Renal cortex interstitium (tissue), 15 donors: ENCODE measurements at places on chromosomes 7 and 10. TPM values are rescaled to one million over a fixed set of nuclear protein-coding genes. Genes with fewer than 3 reads are reported as not detected.

GRCh38 chr10:123948030-123948823 lies 56.6 kb upstream of the CPXM2 start:
- no peak for DNase-seq

- DNase-seq = no peak
These were observed 449.0 kb upstream of the IGFBP3 start for GRCh38 chr7:46369933-46370654.

GRCh38 chr10:77445547-77445946 lies 192.1 kb downstream of the KCNMA1 start:
- DNase-seq = no peak

TFEC gene
- polyA plus RNA-seq = 38.6 TPM

TES gene
- polyA plus RNA-seq = 75.7 TPM

GRCh38 chr7:99707096-99707495 lies 27.3 kb upstream of the CYP3A5 start:
- no peak for DNase-seq

GRCh38 chr10:103333934-103334520 lies 16.9 kb downstream of the PCGF6 start:
- DNase-seq = no peak

DNA sequence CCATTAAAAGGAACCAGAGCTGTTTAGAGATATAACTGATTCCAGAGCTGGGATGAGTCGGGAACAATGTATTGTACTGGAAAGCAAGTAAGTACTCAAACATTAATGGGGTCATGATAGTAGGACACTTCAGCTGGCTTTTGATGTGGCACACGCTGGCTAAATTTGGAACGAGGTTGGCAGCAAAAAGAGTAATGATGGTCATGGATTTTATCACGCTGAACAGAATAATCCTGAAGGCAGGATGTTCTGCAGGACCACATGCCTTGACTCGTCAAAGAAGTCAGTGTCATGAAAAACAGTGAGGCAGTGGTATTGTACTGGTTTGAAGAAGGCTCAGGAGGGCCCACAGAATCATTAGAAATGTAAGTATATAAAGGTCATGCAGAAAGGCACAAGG lies 220.3 kb downstream of the SNX13 start:
- DNase-seq = no peak

ABCB1 gene
- 22.4 TPM for polyA plus RNA-seq

RARRES2 gene
- 37.9 TPM for polyA plus RNA-seq

GRCh38 chr10:6296828-6297251 lies 94.1 kb downstream of the PFKFB3 start:
- no peak for DNase-seq

- no peak for DNase-seq
These were observed 147.9 kb upstream of the MYO3A start for GRCh38 chr10:25786161-25786560.

- DNase-seq = no peak
These were observed 84.8 kb upstream of the LRGUK start for GRCh38 chr7:134042307-134042706.

- no peak for DNase-seq
These were observed 30.9 kb downstream of the OCM2 start for GRCh38 chr7:97959046-97959445.

DNA sequence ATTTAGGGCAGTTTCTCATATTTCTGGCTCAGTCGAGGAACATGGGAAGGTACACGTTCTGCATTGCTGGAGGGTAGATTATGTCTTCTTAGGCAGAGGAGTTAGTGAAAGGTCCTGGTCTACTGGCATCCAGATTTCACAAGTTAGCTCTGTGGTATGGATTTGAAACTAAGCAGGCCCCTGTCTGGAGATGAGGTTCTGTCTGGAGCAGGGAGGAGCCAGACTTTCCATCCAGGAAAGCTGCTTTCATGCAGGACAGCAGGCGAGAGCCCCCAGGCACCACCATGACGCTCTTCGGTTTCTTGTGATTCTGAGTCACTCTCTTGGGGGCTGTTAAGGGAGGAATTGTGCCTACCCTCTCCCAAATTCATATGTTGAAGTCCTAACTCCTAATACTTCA lies 184.3 kb downstream of the KIAA1217 start:
- DNase-seq = no peak

DNA sequence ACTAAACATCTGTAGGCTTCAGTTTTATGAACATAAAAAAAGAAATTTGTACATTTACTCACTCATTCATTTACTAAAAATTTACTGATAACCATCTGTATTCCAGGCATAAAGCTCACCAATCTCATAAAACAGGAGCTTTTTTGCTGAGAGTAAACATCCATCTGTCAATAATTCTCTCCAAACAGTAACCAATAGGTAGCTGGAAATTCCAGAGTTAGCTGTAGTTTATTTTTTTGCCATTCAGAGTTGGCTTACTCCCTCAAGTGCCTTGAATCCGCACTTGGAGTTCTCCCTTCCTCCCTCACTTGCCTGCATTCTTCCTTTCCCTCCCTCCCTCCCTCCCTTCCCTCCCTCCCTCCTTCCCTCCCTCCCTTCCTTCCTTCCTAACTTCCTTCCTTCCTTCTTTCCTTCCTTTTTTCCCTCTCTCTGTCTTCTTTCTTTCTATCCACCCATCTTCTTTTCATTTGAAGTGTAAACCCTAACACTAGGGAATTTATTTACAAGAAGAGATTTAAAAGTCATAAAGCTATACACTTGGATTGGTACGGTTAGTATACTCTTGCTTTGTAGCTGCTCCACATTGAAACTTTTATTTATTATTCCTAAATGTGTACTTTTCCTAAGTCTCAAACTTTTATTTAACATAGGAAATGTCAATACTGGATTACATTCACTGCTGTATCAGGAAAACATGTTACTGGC lies 44.6 kb upstream of the BICC1 start:
- no peak for DNase-seq

- no peak for DNase-seq
These were observed 7.6 kb upstream of the ELN start for GRCh38 chr7:74020390-74020789.

DNA sequence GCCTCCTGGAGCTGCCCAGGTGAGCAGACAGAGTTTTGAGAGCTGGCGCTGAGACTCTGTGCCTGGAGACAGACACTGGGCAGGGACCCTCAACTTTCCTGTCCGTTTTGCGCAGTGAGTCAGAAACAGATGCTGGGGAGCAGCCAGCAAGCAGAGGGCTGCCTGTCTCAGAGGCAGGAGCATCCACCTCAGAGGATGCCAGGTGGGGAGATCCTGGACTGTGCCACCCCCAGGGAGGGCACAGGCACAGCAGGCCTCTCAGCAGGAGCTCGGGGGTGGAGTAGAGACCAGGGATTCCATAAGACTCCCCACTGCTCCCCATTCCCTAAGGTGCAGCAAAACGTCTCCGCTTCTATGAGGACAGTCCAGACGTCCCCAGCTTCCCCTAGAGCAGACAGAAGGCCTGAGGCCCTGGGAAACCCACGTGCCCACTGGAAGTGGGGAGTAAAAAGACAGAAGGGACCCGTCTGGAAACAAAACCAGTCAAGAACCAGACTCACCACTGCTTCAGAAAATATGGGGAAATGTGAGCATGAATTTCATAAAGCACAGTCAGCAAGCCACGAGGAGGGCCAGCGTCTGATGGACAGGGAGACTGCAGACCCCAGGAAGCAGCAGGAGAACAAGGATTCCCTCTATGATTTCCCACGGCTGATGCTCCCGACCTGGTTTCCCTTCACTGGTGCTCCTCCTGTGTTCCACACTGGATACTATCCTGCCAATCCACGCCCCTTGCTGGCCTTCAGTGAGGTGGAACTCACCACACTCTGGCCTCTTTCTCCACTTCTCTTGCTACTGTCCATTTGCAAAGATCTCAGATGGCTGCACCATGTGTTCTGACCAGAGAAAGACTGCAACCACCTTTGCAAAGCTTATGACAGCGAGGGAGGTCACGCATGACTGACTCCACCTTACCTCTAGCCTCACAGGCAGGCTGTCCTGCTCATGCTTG lies 151.3 kb upstream of the FAM20C start:
- DNase-seq = no peak

WDR91 gene
- 70.3 TPM for polyA plus RNA-seq

IFIT2 gene
- 7.5 TPM for polyA plus RNA-seq

- no peak for DNase-seq
These were observed 312.0 kb upstream of the FZD1 start for GRCh38 chr7:90951986-90952954.

- DNase-seq = no peak
These were observed 47.8 kb upstream of the GDF10 start for GRCh38 chr10:47252093-47252780.

DNA sequence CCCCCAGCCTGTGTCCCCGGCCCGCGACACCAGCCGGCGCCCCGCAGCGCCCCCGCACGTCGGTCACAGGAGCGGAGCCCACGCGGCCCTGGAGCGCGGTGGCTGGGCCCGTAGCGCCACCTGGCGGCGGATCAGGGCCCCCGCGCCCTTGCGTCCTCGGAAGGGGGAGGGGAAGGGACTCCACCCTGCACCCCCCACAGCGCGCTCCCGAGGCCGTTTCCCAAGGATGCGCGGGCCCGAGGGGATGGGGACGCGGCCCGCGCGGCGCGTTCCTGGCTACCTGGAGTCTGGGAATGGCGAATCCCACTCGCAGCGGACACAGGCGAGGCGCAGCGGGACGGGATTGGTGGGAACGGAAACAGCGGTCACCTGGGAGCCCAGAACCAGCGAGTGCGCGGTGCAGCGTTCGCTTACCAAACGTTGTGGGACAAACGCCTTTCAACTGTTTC lies 23.8 kb upstream of the MKI67 start:
- DNase-seq = peak; percentile 48

GRCh38 chr7:127628445-127628844 lies 10.5 kb upstream of the PAX4 start:
- DNase-seq = no peak

BICC1 gene
- polyA plus RNA-seq = 70.8 TPM

GRCh38 chr10:106682175-106682574 lies 482.3 kb downstream of the SORCS1 start:
- DNase-seq = no peak

DNA sequence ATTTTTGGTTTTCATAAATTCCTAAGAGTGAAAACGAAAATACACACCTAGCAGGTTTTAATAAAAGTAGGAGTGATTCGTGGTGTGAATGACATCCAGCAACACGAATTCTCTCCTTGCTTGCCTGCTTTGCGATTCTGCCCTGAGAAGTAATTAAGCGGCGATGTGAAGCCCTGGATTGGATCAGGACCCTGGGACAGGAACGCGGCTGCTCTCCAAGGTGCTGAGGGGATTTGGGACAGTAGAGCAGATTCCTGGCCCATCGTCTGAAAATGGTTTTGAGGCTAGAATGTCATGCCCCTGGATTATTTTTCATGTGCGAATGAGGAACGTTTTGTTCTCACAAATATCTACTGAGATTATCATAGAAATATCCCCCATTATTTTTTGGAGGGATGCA lies 7.8 kb downstream of the NPS start:
- peak; percentile 69 for DNase-seq

DNA sequence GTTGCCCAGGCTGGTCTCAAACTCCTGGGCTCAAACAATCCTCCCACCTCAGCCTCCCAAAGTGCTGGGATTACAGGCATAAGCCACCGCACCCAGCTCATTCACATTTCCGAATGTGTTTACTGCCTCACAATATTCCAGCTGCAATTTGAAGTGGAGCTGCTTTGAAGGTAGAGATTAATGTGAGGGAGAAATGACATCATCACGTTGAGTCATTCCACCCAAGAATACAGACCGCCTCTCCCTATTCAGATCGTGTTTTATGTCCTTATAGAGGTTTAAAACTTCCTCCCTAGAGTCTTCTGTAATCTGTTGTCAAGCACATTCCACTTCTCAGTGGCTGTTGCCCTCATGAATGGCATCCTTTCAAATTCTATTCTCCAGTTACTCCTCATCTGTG lies 100.4 kb upstream of the PDGFA start:
- no peak for DNase-seq

DNA sequence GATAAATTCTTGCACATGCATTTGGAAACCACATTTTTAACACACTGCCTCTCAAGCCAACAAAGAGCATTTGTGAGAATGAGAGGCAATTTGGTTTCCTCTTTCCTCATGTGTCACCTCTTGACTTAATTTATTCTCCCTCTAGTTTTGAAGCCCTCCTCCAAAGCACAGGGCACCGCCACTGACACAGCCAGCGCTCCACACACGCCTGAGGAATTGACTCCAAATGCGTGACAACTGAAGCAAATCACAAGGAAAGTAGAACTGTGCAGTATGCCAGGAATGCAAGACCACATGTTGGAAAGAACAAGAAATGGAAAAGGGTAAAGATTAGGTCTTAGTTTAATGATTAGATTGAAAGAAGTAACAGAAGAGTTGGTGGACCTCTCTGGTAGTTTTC lies 173.3 kb downstream of the LSM5 start:
- DNase-seq = no peak

- DNase-seq = no peak
These were observed 186.2 kb downstream of the REEP3 start for GRCh38 chr10:63707254-63707910.

GRCh38 chr10:3830946-3831345 lies 45.9 kb upstream of the KLF6 start:
- no peak for DNase-seq

FAM25G gene
- polyA plus RNA-seq = not detected

DNA sequence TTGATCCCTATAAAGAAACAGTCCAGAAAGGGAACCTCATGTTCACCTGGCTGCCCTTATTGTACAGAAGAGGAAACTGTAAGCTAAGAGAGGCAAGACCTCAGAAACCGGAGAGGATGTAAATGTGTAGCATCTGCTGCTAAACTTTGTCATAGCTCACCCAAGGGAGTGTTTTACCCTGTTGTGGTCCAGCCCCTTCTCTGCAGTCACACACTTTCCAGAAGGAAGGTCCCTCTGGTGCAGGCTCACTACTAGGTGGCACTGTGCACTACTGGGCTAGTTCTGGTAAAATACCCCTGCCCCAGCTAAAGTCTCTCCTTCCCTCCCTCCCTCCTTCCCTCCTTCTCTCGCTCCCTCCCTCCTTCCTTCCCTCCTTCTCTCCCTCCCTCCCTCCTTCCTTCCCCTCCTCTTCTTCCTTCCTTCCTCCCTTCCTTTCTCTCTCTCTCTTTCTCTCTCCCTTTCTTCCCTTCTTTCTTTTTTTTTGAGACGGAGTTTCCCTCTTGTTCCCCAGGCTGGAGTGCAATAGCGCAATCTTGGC lies 42.5 kb upstream of the LCOR start:
- peak; percentile 10 for DNase-seq

DNA sequence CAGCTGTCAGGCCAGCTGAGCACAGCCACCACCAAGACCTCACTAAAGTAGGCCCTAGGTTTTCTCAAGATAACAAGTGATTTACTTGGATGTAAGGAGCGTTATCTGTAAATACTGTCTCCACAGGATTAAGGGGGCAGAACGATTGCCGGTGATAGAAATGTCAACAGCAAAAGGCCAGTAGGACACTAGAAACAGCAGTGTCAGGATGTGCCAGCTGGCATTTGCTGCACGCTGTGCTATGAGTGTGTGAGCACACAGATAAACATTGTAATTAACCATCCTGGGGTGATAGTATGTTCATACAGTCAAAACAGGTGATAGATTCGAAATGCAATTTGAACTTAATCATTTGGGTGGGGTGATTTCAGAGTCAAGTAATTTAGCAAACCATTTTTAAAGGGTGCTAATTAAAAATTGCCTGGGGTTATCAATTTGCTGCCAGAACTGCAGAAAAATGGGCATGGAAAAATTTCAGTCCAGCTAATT lies 36.3 kb upstream of the NOBOX start:
- no peak for DNase-seq
